ENCODE measurements at places on chromosomes 12 and 14.

DNA sequence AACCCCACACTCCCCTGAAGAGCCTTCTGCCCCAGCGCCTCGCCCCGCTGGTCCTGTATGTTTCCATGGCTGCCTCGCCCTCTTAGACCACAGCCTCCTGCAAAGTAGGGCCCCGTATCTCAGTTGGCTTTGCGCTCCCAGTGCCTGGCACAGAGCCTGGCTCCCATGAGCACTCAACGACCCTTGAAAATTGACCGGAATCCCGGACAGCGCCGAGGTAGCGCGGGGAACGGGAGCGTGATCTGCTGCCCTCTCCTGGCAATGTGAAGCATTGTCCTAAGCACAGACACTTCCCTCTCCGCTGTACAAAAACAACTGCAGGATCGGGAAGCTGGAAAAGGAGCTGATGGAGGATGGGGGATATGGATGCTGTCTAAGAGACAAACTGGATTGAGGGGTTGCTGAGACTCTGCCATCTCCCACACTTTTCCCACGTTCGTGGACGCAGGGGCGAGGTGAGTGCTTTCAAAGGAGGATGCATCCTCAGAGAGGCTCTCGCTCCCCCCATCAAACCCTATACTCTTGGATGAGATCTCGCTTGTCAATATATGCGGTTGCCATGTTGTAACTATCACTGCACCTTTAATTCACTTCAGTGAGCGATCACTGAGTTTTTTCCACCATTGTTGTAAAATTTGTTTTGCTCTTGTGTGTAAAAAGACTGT is 10.7 kb upstream of the FKBP4 start:
- DNase-seq: peak; percentile 50

DNA sequence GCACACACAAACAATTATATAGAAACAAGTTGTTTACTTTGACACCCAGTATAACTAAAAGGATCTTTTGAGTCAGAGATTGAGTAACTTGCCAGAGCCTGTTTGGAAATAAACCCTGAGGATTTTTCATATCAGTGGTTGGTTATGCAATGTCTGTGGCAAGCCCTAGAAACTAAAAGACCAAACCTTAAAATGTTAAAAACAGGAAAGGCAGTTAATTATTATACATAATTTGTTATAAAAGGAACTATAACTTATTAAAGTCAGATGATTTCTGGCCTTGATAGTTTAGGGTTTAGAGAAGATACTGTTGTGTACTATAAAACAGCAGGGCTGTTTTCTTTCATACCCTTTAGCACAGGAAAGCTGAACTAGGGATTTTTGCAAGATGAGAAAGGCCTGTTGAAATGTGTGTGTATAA is 44.1 kb downstream of the PSEN1 start:
- DNase-seq: no peak

DNA sequence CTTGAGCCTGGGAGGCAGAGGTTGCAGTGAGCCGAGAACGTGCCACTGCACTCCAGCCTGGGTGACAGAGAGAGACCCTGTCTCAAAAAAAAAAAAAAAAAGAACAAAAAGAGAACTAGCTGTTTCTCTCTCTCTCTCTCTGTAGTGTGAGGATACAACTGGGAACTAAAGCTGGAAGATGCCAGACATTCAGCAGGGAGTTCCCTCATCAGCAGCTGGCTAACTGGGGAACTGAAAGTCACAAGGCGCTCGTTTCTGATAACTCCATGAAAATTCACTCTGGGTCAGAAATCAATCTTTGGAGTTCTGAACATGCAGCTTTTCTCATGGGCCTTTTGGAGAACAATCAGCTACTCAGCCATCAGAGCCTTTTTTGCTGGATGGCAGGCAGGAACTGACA is 43.5 kb upstream of the MAP1LC3B2 start:
- DNase-seq: no peak

- DNase-seq: no peak
Observed at GRCh38 chr14:36751920-36752319, 90.3 kb downstream of the PAX9 start.

DNA sequence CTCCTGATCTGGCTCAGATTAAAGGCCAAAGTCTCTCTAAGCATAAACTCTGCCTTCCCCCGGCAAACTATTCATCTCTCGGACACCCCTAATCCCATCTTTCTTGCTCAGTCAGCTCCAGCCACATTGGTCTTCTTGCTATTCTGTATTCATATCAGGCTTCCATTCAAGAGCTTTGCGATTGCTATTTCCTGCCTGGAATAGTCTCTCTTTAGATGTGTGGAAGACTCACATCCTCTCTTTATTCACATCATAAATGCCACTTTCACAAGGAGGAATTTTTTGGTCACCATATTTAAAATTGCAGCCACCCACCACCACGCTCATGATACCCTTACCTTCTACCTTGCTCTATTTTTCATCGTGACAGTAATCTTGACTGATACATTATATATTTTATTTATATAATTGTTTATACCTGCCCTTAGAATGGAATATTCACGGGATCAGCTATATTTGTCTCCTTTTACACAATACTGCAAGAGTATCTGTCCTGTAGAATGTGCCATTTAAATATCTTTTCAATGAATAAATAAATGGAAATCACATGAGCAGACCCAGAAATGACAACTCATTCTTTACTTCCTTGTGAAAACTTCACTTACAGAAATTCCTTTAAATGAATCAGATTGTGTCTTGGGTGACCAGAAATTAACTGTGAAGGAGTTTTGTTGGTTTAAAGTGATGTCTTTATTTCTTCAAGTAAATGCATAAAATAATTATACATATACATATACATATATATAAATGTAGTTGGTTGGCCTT is 780.6 kb upstream of the FLRT2 start:
- no peak for DNase-seq

- peak; percentile 23 for DNase-seq
Observed at GRCh38 chr12:51270067-51270950, at the start of gene SMAGP. TSS of gene SMAGP (minus strand) at chr12:51270415. CDS start at chr12:51269278, 1,137 bp downstream.

DNA sequence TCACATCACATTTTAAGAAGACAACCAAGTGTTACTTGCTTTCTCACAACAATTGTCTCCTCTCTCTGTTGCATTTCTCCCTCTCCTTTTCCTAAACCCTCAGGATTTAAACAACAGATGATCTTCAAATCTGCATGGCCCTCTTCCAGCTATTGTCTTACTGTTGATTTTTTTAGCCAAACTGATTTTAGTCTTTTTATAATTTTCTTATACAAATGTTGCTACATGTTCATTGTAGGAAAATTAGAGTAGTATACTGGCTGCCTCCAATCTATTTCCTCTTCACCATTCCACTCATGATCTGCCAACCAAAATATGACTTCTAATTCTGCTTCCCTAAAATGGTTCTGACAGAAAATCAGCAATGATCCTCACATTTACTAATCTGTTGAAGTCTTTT is 1.4 kb upstream of the KERA start:
- DNase-seq: no peak

- no peak for DNase-seq
Observed at GRCh38 chr14:86999036-86999435, 993.9 kb downstream of the GALC start.

- no peak for DNase-seq
Observed at GRCh38 chr12:13764748-13765147, 216.7 kb downstream of the GRIN2B start.

DNA sequence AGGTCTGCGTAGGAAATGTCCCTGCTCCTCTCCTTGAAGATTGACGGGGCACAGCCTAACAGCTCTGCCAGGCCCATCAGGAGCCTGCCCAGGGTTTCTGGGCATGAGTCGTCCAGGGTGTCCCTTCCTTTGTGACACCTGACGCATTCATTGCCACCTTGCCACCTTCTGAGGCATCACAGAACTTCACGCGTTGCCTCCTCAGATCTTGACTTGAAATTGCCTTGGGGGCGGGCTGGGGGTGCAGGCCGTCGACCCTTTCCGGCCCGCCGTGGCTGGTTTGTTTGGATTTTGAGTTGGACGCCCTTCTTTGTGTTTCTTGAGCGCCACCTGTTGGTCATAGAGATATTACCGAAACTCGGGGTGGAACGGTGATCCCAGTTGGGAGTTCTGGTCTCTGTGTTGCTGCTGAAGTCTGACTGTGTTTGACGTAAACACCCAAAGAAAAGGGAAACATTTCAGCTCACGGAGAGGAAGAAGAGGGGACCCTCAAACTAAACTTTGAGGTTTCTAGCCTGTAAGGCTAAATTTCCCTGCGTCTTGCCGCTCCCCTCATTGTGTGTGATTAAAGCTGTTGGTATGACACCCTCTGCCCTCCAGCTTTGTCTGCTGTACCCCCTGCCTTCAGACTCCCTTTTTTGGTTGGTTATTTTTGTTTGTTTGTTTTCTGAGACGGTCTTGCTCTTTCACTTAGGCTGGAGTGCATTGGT is 44.6 kb downstream of the MLXIP start:
- peak; percentile 53 for DNase-seq

- no peak for DNase-seq
Observed at GRCh38 chr14:100618763-100619320, 31.6 kb upstream of the BEGAIN start.

DNA sequence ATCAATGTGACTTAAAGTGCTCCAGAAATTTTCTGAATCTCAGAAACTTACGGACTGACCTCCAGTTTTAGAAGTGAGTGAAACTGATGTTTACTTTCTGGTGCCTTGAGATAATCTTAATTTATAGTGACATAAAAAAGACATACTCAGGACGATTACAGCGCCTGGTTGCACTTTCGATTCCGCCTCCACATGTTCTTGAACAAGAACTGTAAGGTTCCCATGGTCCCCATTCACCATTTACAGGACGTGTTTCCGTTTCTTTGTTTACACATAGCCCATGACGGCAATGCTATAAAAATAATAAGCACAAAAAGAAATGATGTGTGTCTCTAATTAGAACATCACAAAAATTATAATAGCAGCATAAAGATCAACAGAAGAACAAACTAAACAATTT is 98.2 kb downstream of the ADAMTS20 start:
- DNase-seq: no peak

DNA sequence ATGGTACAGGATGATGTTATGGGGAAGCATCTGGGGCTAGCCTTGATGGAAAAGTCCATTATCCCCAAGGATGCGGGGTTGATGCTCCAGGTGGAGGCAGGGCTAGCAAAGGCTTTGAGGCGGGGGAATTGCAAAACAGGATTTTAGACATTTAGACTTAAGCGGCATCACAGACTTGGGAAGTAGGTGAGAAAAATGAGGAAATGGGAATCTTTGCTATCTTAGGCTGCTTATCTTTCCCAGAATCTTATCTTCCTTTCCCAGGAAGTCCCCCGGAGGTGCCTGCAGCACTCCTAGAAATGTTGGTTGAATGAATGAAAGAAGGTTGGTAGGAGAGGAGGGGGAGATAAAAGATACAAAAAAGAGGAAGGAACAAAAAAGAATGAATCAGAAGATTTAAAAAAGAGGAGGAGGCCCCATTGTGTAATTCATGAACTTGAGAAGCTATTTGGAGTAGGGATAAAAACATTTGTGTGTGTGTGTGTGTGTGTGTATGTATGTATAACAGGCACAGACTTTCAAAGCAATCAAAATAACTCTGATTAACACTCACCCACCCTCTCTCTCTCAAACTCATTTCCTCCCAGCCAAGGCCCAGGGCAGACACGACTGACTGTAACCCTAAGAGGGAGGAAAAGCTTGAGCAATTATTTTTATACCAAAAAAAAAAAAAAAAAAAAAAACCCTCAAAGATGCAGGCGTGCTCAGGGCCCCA is 62.5 kb upstream of the TBX3 start:
- no peak for DNase-seq

GRCh38 chr12:64173456-64173855 is 48.6 kb downstream of the KICS2 start:
- DNase-seq: no peak

DNA sequence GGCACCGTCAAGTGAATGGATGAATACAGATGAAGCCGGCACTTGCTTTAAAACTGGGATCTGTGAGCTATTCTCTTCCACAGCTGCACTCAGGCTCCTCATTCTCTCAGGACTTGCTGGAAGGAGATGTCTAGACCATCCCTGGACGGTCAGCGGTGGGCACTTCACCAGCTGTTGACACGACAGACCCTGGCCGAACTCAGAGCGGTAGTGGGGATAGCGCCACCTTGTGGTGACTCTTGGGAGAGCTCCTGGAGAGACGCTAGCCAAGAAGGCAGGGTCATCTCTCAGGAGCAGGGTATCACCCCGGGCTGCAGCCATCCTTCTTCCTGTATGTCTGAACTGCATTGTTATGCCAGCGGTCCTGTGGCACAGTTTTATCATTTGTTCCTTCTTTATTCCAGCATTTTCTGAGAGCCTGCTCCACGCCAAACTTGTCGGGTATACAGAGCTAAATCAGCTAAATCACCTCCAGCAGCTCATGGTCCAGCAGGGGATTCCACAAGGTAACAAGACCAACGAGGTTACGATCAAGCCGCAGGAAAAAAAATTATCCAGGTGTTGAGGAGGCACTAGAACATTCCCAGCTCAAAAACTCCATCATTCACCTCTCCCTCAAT is 10.0 kb downstream of the WNT1 start:
- no peak for DNase-seq

DNA sequence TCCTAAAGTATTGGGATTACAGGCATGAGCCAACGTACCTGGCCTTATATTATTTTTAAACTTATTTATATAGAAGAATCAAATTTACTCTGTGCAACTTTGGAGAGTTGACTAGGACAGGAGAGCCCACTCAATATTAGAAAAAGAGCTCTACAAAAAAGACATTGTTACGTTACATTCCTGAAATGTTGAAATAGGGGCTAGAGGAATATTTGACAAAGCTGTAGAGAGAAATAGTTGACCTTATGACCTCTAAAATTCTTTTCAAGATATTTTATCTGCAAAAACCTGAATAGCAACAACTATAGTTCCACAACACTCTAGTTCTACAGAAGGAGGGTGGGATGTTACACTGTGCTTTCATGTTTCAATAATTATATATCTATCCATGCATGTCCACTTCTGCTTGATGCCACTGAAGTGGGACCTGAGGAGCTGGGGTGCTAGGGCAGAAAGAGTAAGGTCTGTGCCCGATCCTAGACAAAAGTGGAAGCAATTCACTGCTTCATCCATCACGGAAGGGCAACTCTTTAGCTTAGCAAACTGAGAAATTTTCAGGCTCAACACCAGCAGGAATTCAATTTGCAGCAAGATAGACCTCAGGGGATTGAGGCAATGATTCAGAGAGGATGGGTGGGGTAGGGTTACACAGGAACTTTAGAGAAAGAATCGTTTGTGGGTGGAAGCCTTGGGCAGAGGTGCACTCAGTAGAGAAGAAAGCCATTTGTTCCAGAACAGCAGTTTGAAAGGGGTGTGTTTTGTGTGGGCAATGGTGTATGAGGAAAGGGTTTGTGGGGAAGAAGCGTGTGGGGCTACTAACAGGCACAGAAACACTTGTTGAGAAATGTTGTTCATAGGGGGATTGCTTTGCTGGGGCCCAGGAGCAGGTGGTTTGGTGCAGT is 16.0 kb upstream of the RNASE10 start:
- no peak for DNase-seq

All from D721Med (cell line).